Fibroblast of skin of right biceps (primary cell): ENCODE measurements at places on chromosomes 6 and 20.

DNA sequence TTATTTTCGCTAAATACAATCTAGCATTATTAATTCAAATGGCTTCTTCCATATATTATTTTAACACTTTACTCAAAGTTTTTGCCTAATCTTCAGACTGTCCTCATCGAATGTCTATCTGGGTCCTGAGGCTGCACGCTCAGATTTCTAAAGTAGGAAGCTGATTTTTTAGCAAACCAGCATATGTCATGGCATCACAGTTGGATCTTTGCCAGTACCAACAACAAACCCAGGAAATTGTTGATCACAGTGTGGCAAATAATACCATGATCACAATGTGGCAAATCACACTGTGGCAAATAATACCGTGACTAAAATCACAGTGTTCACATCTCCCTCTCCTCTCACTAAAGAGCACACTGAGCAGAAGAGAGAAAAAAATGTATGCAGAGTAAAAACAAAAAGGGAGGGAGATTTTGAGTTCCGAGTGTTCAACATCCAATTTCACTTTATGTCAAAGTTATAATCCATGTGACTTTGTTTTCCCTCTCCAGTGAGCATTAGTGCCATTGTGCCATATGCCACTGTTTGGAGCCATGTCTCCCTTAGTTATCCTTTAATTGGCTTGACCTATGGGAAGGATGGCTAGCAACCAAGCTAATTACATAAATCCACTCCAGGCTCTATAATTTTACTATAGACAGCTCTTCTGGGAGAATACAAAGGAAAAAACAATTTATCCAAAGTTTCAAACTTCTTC, 1059.6 kb downstream of the HACE1 start:
- DNase-seq = no peak

GRCh38 chr20:4459081-4459480, 262.6 kb upstream of the PRND start:
- DNase-seq = no peak

GRCh38 chr20:6697228-6697972, 70.1 kb upstream of the BMP2 start:
- no peak for DNase-seq

DNA sequence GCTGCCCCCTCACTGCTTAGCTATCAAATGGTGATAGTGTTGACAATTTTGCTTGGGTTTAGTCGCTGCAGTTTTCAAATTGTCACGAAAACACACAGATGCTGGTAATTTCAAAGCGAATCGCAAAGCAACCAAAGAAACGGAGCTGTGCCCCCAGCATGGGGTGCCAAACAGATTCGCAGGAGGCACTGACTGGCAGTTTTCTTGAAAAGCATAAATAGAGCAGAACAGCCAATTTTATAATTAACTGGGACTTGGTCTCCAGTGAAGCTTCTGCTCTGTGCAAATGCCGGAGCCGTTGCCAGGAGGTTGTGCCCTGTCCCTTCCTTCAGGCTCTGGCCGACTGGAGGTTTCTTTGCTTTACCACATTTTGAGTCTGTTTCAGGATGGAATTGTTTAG, 18.8 kb downstream of the ARHGAP40 start:
- no peak for DNase-seq

- peak; percentile 19 for DNase-seq
Observed at GRCh38 chr20:35991142-35991771, 22.9 kb downstream of the CNBD2 start.

DNA sequence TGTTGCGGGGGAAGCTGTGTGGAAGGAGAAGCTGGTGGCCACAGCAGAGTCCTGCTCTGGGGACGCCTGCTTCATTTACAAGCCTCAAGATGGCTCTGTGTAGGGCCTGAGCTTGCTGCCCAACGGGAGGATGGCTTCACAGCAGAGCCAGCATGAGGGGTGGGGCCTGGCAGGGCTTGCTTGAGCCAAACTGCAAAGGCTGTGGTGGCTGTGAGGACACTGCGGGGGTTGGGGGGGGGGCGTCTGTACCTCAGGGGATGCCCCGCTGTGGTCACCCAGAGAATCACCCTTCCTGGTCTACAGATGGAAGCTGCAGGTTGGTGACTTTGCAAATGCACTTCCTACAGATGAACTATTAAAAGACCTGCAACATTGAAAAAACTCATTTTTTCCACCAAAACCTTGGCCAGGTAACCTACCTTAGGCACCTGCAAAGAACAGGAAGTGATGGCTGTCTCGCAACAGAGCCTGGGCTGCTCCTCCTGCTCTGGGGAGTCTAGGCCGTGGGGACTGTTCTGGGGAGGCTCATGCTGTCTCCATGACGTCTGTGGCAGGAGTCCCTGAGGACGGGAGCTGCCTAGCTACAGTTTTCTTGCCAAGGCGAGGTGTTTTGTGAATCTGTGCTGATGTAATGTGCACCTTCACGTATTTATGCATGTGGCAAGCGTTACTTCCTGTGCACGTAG, 7.3 kb downstream of the NPBWR2 start:
- no peak for DNase-seq

DNA sequence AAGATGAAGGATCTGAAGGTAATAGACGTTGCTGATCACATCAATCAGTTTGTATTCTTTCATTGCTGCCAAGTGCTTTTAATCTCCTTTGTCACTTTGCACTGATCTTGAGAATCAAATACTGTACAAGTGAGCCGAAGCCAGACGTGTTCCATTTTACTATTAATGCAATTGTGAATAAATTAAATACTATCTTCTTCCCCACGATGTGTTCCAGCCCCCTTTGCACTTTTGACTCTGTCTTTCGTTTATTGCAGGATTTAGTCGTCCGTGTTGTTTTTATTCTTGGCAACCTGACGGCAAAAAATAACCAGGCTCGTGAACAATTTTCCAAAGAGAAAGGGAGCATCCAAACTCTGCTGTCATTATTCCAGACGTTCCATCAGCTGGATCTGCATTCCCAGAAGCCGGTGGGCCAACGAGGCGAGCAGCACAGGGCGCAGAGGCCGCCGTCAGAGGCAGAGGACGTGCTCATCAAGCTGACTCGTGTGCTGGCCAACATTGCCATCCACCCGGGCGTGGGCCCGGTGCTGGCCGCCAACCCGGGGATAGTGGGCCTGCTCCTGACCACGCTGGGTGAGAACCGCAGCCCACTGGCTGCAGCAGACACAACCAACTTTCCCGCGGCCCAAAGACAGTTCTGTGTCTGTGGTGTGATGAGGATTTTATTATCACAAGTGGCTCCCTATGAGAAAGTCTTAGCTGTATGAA, 104.7 kb downstream of the ARMC2 start:
- no peak for DNase-seq

GRCh38 chr6:116547358-116547757, 1.9 kb upstream of the TRAPPC3L start:
- no peak for DNase-seq

- peak; percentile 78 for DNase-seq
Observed at GRCh38 chr6:71404145-71404966, 115.7 kb downstream of the OGFRL1 start.

DNA sequence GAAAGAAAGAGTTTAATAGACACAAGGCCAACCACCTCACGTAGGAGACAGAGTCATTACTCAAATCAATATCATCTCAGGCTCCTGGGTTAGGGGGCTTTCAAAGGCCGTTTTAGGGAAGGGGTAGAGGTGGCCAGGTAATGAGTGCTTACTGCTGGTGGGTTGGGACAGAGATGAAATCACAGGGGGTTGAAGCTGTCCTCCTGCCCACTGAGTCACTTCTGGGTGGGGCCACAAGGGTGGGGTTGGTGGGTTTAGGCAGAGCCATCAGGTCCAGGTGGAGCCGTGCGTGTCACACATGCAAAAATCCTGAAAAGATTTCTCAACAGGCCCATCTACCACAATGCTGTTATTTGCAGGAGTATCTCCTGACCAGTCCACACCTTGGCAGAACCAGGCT, 167.0 kb upstream of the EXOC2 start:
- no peak for DNase-seq

DNA sequence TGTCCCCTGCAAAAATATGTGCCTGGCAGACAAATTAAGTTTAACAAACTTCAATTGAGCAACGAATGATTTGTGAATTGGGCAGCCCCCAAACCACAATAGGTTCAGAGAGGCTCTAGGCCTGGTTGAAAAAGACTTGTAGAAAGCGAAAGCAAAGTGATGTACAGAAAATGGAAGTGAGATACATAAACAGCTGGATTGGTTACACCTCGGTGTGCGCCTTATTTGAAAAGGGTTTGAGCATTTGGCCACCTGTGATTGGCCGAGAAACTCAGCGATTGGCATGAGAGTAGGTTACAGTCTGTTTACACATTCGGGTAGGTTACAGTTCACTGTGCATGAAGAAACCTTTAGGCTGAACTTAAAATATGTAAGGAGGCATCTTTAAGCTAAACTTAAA, 136.9 kb downstream of the CD83 start:
- no peak for DNase-seq

- DNase-seq = no peak
Observed at GRCh38 chr6:151001387-151002056, 136.0 kb downstream of the MTHFD1L start.

DNA sequence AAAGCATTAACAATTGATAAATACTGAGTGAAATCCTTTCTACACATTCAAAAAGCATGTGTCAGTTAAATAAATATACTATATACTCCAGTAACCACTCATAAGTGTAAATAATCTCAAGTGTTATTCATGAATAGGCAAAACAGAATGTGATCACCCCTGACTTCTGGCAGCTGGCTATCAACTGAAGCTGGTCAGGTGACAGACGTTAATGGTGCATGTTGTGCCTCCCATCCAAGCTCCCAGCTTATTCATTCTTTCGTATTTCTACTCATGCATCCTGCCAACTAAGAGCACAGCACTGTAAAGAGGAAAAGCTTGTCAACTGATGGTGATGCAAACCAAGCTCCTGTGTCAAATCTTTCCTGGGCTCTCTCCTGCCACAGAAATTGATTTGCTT, 7.7 kb downstream of the PSMB1 start:
- DNase-seq = no peak

DNA sequence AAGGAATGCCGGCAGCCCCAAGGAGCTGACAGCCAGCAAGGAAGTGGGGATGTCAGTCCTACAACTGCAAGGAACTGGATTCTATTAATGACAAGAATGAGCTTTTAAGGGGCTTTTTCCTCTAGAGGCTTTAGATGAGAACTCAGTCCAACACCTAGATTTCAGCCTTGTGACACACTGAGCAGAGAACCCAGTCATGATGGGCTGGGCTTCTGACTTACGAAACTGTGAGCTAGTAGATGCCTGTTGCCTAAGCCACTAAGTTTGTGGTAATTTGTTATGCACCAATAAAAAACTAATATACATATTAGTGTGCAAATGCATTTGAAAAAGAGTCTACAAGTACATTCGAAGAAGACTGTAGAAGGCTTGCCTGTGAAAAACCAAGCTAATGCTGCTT, 263.3 kb downstream of the SOX4 start:
- peak; percentile 51 for DNase-seq

- DNase-seq = peak; percentile 91
Observed at GRCh38 chr20:35318502-35319157, 26.4 kb upstream of the FAM83C start.

DNA sequence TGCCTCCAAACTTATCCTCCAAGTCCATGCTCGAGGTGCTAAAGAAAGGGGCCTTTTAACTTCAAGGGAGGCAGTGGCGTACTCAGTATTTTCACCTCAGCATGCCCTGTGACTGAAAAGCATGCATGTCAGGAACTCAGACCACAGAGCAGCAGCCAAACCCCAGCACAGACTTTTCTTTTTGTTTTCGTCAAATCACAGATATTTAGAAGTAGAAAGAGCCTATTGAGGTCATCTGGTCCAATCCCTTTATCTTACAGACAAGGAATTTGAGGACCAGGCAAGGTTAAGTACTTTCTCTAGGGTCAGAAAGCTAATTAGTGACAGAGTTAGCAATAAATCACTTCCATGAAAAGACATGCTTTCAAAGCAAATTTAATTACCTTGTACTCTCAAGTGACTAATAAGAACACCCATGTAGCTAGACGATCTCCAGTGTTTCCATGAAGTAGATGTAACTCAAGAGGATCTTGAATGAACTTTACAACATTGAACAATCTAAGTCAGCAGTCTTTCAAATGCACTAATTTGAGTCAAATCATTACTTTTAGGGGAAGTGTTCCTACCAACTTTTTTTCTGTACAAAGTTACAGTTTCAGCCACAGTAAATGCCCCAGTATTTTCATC, 35.9 kb downstream of the MOXD1 start:
- peak; percentile 36 for DNase-seq

- no peak for DNase-seq
Observed at GRCh38 chr6:38703949-38704590, 1.1 kb upstream of the GLO1 start.

DNA sequence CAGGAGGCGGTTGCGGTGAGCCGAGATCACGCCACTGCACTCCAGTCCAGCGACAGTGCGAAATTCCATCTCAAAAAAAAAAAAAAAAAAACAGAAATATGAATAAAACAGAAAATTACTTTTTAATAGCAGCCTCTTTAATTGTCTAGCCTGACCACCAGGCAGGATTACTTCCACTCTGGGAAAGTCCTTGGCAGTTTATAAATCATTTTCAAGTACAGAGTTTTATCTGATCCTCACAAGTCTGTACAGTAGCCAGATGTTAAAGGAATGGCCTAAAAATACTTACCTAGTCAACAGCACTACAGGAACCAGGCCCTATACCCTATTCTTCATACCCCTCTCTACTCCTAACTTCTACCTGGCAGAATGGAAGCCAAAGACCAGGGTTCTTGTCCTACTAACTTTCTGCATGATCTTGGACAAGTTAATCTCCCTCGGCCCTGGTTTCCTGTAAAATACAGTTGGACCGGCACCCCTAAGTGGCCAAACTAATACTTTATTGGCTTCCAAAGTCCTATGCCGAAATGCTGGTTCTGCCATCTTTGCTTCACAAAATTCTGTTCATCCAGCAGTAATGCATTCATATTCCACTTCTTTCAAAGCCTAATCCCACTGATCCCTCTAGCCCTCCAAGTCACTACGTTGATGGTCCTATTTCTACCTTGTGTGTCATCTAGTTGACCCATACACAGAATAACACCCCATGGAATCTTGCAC, 1.9 kb downstream of the EIF2S2 start:
- DNase-seq = no peak

DNA sequence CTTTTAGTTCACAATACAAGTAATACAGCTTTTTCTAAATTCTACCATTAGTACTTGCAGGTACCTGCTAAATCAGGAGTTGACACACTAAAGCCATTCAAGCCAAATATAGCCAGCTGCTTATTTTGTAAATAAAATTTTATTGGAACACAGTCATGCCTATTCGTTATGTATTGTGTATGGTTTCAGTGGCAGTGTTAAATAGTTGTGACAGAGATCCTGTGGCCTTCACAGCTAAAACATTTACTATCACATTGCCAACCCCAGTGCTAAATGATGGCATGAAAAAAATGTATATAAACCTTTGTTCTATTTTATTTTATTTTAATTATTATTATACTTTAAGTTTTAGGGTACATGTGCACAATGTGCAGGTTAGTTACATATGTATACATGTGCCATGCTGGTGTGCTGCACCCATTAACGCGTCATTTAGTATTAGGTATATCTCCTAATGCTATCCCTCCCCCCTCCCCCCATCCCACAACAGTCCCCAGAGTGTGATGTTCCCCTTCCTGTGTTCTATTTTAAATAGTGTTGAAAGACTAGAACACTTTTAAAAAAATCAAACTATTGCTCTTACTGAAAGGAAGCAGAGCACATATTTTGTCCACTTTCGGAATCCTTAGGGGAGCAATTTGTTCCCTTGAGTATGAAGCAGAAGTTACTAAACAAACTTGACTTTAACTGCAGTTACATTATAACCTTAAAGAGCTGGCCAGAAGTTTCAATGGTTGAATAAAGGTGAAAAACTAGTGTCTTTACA, 115.7 kb downstream of the PRIM2 start:
- peak; percentile 26 for DNase-seq

GRCh38 chr6:159532155-159532554, 160.9 kb downstream of the SOD2 start:
- DNase-seq = no peak

- peak; percentile 90 for DNase-seq
Observed at GRCh38 chr6:28606424-28607391, 81.0 kb downstream of the GPX5 start.
